ENCODE measurements at places on chromosomes 13 and 19.
A peak's percentile ranks its signal among the peaks of the same experiment; 100 is the strongest.

DNA sequence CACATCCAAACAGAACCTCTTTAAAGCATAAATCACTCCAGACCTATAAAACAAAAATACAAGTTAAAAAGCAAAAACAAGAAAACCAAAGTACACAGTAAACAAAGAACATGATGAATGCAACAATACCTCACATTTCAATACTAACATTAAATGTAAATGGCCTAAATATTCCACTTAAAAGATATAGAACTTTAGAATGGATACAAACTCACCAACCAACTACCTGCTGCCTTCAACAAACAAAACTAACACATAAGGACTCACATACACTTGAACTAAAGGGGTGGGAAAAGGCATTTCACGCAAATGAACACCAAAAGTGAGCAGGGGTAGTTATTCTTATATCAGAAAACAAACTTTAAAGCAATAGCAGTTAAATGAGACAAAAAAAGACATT, 44.9 kb upstream of the PABPC3 start:
- no peak for DNase-seq

- no peak for DNase-seq
These were observed 59.3 kb downstream of the TNFSF13B start for GRCh38 chr13:108328848-108329247.

DNA sequence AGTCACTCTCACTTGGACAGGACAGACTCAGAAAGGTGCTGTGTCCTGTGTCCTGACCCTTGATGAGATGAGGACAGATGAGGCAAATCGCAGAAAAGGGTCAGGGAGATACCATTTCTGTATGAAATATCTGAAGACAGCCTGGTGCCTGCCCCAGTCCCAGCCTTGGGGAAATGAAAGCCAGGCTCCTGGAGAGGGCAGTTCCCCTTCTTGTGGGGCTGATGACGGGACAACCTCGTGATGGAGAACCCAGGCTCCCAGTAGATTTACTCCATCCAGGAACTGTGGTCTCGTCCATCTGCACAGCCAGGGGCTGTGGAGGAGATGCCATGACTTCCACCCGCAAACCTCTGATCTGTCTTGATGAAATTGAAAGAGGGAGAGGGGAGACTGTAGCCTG, 13.8 kb downstream of the LILRB1 start:
- DNase-seq, result peak; percentile 94

DNA sequence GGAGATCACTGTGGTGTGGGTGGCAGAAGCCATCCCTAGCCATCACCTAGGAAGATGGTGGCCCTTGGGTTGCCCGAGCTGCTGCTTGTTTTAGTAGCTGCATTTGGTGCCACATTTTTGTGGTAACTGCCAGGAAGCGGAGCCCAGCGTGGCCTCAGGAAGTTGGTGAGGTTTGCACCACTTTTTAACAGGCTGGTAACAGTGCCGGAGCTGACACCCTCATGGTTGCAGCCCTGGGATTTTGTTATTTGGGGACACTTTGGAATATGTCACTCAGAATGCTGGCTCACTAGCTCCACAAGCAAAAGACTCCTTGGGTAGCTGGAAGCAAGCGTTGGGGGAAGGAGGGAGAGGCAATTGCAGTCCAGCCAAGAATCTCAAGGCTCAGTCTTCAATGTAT, 22.1 kb downstream of the ACTN4 start:
- DNase-seq, result no peak

- peak; percentile 66 for DNase-seq
These were observed 5.3 kb upstream of the EPSTI1 start for GRCh38 chr13:42997381-42997780.

- peak; percentile 17 for DNase-seq
These were observed 2.4 kb downstream of the ZMYM5 start for GRCh38 chr13:19860884-19861655.

DNA sequence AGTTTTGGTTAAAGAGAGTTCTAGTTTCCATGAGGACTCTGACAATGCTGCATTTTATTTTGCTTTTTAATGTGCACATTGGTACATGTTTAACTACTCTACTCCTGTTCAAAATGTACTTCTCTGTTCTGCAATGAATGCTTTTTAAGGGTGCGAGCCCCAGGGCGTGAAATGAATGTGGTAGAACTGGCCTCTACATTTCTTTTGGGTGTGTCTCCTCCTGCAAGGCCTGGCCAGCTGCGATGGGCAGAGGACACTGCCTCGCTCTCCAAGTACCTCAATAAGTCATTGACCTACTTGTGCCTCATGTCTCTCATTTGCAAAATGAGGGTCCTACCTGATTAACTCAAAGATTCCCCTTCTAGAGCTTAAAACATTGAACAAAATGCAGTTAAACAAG, 6.7 kb downstream of the RGS9BP start:
- DNase-seq, result no peak

DNA sequence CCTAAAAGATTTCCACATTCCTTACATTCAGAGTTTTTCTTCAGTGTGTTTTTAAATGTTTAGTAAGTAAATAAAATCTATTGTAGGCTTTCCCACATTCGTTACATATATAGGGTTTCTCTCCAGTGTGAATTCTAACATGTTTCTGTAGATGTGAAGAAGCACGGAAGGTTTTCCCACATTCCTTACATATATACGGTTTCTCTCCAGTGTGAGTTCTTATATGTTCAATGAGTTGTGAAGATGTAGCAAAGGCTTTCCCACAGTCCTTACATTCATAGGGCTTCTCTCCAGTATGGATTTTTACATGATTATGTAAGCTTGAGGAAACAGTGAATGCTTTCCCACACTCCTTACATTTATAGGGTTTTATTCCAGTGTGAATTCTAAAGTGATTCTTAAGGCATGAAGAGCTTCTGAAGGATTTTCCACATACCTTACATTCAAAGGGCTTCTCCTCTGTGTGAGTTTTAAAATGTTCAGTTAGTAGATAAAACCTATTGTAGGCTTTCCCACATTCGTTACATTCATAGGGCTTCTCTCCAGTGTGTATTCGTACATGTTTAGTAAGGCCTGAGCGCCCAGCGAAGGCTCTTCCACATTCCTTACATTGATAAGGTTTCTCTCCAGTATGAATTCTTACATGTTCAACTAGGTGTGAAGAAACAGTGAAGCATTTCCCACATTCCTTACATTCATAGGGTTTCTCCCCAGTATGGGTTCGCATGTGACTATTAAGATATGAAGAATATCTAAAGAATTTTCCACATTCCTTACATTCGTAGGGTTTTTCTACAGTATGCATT, 18.2 kb downstream of the ZNF121 start:
- no peak for DNase-seq

- DNase-seq, result peak; percentile 96
These were observed 16.1 kb downstream of the VSTM1 start for GRCh38 chr19:54047616-54048015.

DNA sequence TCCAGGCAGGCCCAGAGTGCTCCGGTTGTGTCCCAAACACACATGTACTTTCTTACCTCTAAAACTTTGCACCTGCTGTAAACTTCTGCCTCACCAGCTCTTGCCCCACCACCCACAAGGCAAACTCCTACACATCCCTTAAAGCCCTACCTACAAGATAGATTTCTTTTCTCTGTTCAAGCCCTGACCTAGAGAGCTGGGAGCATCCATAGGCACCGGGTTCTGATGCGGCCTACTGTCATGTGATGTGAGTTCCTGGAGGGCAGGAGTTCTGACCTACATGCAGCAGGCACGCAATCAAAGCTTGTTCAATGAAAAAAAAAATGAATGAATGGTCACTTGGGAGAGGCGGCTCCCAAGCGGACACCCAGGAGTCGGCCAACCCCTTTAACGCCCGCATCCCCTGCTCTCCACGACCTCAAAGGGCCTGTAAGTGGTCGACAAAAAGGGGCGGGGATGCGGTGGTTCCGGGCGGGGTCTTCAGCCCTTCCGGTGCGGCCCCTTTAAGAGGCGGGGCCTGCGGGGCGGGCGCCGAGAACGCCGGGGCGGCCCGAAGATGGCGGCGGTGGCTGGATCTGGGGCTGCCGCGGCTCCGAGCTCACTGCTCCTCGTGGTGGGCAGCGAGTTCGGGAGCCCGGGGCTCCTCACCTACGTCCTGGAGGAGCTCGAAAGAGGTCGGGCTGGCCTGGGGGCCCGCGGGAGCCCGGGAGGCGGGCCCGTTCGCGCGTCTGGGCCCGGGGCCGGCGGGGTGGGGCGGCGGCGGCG, at the start of gene MAP1S:
Gene MAP1S, plus strand, starts transcription at position 534 of the 765 bp plus-strand sequence. Its CDS starts 23 bp downstream, at position 557.
- DNase-seq, result peak; percentile 81

- DNase-seq, result no peak
These were observed 6.6 kb downstream of the PTBP1 start for GRCh38 chr19:803686-804418.

DNA sequence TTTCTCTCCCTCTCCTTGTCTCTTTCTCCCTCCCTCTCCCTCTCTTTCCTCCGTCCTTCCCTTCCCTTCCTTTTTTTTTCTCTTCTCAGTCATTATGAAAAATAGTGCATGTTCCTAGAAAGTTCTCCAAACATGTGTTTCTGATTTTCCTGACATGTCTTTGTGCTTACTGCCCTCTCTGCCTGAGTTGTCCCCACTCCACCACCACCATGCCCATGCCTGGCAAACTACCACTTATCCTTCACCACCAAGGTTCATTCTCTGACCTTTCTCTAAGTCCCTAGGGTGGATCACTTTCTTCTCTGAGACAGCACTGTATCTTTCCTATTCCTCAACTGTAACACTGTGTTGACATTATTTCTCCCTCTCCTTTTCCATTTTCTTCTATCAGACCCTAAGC, 98.2 kb downstream of the LACC1 start:
- DNase-seq, result no peak

- DNase-seq, result no peak
These were observed 766 bp downstream of the LRRC25 start for GRCh38 chr19:18396471-18397241.

DNA sequence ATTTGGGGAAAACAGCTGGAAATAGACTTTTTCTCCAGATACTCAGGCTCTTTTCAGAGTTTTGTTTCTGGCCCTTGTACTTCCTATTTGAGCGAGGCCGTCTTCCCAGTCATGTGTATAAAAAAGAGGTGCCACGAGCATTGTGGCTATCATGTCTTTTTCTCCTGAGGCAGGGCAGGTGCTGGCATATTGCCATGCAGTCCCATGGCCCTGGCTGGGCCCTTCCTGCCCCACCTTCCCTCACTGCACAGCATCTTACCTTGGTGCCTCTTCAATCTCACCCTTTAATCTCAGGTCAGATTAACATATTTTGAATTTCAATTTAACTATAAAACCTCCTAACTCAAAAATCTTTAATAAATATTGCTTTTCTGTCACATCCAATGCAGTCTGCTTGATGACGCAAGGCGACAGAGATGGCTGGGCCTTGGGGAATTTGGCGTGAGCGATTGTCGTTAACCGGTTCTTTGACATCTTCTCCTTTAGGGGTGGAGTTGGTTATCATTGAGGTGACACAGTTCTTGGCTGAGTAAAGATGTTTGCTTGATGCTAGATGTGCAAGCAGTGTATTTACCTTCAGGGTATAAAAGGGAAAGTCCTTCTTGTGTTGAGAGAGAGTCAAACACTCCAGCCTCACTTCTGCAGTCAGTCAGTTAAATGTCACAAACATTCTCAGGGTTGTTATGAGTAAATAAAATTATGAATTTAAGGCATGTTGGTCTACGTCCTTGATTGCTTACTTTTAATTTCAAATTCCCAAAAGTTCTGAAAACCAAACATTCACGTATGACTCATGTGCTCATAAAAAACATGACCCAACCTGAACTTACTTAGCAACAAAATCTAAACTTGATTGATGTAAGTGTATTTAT, 289.9 kb downstream of the MYO16 start:
- no peak for DNase-seq

DNA sequence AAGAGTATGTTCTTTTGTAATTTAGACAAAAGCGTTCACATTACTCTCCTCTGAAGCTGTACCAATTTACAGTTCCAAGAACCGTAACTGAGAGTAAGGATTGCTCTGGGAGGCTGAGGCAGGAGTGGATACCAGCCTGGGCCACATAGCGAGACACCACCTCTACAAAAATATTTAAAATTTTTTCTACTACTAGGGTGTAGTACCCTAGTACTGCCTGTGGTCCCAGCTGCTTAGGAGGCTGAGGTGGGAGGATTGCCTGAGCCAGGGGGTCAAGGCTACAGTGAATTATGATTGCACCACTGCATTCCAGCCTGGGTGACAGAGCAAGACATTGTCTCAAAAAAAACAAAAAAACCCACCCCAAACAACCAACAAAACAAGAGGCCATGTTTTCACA, 12.1 kb upstream of the CYP2A6 start:
- no peak for DNase-seq

DNA sequence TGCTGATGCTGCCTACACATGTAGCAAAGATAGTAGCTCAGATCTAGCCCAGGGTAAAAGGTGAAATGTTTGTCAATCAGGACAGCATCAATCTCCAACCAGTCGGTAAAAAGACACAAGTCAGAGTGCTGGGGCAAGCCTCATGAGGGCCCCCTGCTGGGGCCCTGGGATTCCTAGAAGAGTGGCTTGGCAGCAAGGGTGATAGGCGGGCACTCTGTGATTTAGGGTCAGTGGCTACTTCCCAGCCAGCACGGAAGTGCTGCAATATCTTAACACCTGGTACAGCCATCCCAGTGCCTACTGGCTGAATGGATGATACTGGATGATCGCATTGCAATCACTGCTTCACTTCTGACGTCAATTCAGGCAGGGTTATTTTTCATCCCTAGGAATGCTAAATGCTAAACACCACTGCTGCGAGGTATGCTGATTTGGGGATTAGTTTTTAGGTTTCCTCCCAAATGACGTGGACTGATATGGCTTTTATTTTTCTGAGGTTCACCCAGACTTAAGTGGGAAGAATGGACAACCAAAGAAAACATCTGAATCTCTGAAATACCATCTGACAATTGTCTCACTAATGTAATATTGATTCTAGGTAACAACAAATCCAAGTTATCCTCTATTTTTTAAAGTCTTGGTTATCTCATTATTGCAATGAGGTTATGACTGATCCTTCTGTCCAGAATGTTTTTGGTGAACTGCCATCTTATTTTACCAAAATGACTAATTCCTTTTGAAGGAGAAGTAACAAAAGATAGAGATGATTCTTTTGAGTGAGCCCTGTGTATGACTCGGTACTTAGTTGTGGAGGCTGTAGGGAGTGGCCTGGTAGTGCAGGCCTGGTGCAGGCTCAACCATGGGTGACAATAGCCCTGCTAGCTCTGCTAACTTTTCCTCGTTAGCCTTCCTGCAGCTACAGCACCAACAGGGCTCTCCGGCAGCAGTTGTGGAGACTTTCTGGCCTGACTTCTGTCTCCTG, 432.5 kb downstream of the FGF9 start:
- peak; percentile 47 for DNase-seq

GRCh38 chr19:52307275-52307674, 10.3 kb downstream of the ZNF480 start:
- no peak for DNase-seq

GRCh38 chr19:28841531-28841930, 371.4 kb downstream of the UQCRFS1 start:
- DNase-seq, result no peak

GRCh38 chr13:60066226-60066625, 97.5 kb downstream of the DIAPH3 start:
- no peak for DNase-seq

All from suppressor macrophage treated with lipopolysaccharide for 1 hour (primary cell).